ENCODE measurements at places on chromosomes 2 and 18. TPM values are rescaled to one million over a fixed set of nuclear protein-coding genes. Genes with fewer than 3 reads are reported as not detected.

KCNIP3 gene
- total RNA-seq, result not detected

ERMN gene
- total RNA-seq, result 1.0 TPM

PMAIP1 gene
- total RNA-seq, result 58.7 TPM

UGT1A10 gene
- total RNA-seq, result not detected

PLCL1 gene
- total RNA-seq, result 1.7 TPM

DNA sequence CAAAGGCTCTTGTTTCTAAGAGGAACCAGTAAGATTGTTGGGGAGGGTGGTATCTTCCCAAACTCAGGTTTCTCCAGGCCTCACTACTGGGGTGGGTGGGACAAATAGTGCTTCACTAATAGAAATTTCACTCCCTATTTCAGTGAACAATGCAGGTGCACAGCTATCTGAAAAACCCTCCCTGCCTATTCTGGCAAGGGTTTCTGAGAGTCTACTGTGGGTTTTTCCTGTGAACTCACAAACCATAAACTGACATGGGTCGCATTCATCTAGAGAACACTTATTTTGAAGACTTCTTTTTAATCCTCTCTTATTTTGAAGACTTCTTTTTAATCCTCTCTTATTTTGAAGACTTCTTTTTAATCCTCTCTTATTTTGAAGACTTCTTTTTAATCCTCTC lies 4.4 kb downstream of the IL36A start:
- no peak overlapping the region for H3K27ac ChIP-seq
- no peak overlapping the region for H3K4me3 ChIP-seq
- no peaks in the 10 kb centered on the region for H3K36me3 ChIP-seq
- H3K4me1 ChIP-seq, result peaks cover 4% of the 10 kb centered on the region
- no peak for DNase-seq

- no peak for DNase-seq
- H3K27ac ChIP-seq, result no peak overlapping the region
- H3K27me3 ChIP-seq, result peaks cover 9% of the 10 kb centered on the region
- H3K4me1 ChIP-seq, result no peaks in the 10 kb centered on the region
- no peaks in the 10 kb centered on the region for H3K36me3 ChIP-seq
- H3K4me3 ChIP-seq, result no peak overlapping the region
These were observed 72.7 kb downstream of the NXPH2 start for GRCh38 chr2:138707392-138708074.

GRCh38 chr18:69400253-69400975 lies at the start of gene DOK6:
DOK6 (plus strand) TSS chr18:69400888.
- peak within 1 kb of the TSS; percentile 50 for H3K4me3 ChIP-seq
- no peak within 1 kb of the TSS for H3K27ac ChIP-seq
- peak; percentile 34 for DNase-seq
- H3K36me3 ChIP-seq, result no peaks in the 10 kb centered on the region
- peaks cover 11% of the 10 kb centered on the region for H3K4me1 ChIP-seq

DNA sequence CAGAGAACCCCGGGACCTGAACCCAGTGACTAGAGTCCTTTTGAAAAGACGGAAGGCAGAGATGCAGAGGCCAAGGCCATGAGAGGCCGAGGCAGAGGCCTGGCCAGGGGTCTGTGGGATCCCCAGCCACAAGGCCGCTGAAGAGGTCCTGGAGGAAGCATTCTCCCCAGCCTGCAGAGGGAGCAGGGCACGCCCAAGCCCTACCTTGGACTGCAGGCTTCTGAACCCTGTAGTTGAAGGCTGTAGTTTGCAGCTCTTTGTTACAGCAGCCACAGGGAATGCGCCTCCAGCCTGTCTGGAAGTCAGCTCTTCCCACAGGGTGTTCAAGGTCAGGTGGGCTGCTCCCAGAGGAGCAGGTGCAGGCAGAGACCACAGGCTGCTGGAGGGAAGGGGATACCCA lies 22.1 kb upstream of the PXDN start:
- no peaks in the 10 kb centered on the region for H3K4me1 ChIP-seq
- peaks cover 2% of the 10 kb centered on the region for H3K27me3 ChIP-seq
- H3K36me3 ChIP-seq, result no peaks in the 10 kb centered on the region
- no peak for DNase-seq

- peak overlapping the region; percentile 74 for H3K27ac ChIP-seq
- H3K4me3 ChIP-seq, result no peak overlapping the region
- no peak for DNase-seq
- H3K4me1 ChIP-seq, result peaks cover 11% of the 10 kb centered on the region
- peaks cover 16% of the 10 kb centered on the region for H3K36me3 ChIP-seq
- no peaks in the 10 kb centered on the region for H3K27me3 ChIP-seq
These were observed 1.5 kb downstream of the ZC3H8 start for GRCh38 chr2:112253261-112253815.

DNA sequence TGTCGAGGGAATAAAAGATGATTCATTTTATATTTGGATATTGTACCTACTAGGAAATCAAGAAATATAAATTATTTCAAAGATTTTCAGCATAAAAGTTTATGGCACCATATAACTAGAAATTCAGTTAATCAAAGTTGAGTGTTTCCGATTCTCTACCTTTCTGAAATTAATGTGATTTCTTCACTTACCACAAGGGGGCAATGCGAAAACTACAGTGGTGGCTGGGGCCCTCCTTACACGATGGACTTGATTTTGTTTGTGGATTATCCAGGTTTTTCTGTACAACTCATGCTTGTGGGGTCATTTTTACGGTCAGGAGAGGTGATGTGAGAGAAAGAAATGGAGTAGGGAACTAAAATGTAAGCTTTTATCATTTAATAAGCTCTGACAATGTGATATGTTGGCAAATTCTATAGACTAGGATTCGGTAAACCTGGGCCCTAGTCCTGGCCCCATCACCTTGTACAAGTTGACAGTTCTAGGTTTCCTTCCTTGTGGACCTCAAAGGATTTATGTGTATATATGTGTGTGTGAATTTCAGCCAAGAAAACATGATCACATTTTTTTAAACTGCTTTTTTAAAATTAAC lies 47.6 kb downstream of the G6PC2 start:
- DNase-seq, result peak; percentile 21
- H3K36me3 ChIP-seq, result peaks cover 7% of the 10 kb centered on the region
- H3K4me1 ChIP-seq, result no peaks in the 10 kb centered on the region
- H3K27ac ChIP-seq, result no peak overlapping the region
- peaks cover 8% of the 10 kb centered on the region for H3K27me3 ChIP-seq
